ENCODE measurements at places on chromosomes 12 and 14.
A peak's percentile ranks its signal among the peaks of the same experiment; 100 is the strongest.

GRCh38 chr14:67510121-67510520 is 21.6 kb upstream of the TMEM229B start:
- DNase-seq: no peak

- no peak for DNase-seq
Measured at GRCh38 chr12:113069149-113069548, 12.6 kb downstream of the DTX1 start.

DNA sequence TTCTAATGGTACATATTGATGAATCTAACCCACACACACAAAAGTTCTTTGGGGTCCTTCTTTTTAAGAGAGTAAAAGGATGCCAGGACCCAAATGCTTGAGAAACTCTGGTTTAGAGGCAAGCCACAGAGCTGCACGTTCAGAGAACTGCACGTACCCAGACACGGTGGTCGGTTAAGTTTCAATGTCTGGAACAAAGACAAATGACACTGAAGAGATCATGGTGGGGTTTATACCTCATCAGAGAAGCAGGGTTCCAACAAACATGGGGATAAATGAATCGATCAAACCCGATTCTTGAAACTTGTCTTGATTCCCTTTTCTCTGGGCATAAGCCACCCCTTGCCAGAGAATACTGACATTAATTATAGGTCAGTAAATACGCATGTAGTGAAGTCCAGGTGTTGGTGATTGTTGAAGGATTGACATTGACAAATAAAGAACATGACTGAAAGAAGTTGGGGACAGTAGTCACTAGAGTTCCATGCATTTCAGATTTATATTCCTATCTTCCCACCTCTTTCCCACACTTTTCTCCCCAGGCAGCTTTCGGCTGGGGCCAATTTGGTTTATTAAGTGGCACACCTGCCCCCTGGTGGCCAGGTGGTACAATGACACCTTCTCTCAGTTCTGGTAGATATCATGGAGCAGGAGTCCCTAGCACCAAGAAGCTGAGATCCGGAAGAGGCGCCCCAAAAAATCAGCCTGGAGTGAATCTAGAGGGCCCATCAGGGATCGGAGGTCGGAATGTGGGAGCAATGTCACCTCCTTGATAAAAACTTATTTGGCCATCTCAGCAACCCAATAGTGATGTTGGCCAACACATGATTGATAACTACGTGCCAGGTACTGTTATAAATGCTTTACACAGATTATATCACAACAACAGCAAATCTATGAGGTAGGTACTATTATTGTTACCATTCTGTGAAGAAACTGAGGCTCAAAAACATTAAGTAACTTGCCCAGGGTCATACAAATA is 17.8 kb upstream of the HDAC7 start:
- peak; percentile 79 for DNase-seq

- DNase-seq: no peak
Measured at GRCh38 chr12:115840159-115840558, 437.3 kb downstream of the MED13L start.

GRCh38 chr12:55933169-55933798 is 2.3 kb downstream of the DGKA start:
- DNase-seq: no peak

- DNase-seq: peak; percentile 37
Measured at GRCh38 chr14:50677527-50678063, 9.5 kb upstream of the SAV1 start.

DNA sequence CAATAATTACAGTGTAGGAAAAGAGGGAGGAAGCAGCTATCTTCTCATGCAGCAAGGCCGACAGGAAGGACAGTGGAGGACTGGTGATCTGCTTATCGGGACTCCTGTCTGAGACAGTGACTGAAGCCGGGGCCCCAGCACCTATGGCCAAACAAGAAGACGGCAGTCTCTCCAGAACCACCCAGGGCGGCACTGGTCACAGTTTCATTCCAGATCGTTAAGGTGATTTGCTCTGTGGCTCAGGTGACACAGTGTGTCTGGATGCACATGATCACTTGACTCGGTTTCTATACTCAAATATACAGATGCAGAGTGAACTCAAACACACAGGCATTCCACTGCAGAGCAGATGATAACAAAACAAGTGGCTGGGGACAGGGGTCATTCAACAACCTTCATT is 52.1 kb upstream of the CORO1C start:
- DNase-seq: no peak

- no peak for DNase-seq
Measured at GRCh38 chr14:33652566-33653307, 298.1 kb downstream of the EGLN3 start.

All from fibroblast of villous mesenchyme (primary cell).